WTC11 (cell line): ENCODE measurements at places on chromosomes 2 and 18.
A peak's percentile ranks its signal among the peaks of the same experiment; 100 is the strongest.

DNA sequence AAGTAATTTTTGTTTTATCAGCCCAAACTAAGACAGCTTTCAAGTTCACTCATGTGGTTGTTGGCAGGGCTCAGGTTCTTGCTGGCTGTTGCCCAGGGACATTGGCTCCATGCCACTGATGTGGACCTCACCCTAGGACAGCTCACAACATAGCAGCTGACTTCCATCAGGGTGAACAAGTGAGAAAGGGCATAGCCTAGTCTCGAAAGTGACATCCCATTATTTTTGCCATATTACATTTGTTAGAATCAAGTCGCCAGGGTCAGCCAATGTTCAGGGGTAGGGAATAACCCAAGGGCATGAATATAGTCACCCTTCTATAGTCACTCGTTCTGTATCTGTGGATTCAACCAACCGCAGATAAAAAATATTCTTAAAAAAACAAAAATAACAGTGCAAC lies 10.7 kb upstream of the CWC22 start:
- DNase-seq = no peak

- peak; percentile 16 for DNase-seq
These were observed 315.5 kb downstream of the RPRM start for GRCh38 chr2:153163055-153163454.

GRCh38 chr2:12001621-12002020 lies 255.2 kb downstream of the LPIN1 start:
- DNase-seq = no peak

- no peak for DNase-seq
These were observed 39.0 kb upstream of the ZFP36L2 start for GRCh38 chr2:43265421-43265820.

DNA sequence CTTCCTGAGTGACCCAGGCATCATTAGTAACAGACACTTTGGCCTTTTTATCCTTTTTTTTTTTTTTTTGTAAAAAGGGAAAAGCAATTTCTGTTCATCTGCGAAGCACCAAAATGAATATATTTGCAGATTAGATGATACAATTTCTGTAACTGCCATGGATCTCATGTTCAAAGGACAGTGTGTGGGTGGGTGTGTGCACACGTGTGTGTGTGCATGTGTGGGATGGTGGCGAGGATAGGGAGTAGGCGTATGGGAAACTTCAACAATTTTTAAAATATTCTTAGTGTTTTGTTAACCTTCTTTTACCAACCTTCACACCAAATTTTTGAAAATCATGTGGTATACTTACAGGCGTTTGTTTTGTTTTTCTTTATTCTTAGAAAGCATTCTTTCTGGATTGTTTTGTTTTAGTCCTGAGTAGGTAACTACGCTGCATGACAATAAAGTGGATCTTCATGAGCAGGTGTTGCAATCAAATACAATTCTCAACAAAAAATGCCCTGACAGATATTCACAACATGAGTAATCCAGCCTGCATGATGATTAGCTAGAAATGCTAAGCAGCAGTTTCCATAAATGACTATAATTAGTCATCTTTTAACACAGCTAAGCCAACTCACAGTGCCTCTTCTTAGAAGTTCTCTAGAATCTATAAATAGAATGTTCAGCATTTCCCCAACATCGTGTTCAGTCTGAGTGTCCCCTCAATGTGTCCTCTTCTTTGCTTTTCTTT lies 53.5 kb upstream of the RMDN2 start:
- DNase-seq = no peak

DNA sequence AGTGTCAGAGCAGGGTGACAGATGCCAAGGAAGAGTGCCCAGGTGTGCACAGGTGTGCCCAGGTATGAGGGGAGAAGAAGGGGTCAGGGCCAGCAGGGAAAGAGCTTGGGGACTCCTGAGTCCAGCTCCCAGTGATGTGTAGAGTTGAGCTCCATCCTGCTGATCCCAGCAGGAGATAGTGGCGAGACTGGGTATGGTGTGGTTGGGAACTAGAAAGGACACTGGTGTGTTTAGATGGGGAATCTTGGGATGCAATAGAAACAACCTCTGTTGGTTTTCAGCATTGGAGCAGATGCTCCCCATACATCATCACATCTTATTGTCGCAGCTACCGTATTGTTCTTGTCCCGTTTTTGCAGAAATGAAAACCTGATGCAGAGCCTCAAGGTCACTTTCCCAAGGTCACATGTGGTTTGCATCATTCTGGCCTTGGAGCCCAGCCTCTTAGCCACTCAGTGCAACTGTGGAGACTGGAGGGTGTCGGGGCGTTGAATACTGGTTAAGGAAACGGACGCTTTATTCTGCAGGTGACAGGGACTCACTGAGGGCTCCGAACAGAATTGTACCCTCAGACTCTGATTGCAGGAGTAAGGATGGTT lies 166.7 kb downstream of the AGAP1 start:
- no peak for DNase-seq

- DNase-seq = no peak
These were observed 6.3 kb downstream of the TRABD2A start for GRCh38 chr2:84874381-84875212.

- DNase-seq = no peak
These were observed 119.6 kb upstream of the ITGA6 start for GRCh38 chr2:172307800-172308199.

- DNase-seq = no peak
These were observed 44.2 kb upstream of the LYPD6B start for GRCh38 chr2:148994341-148994740.

GRCh38 chr18:62288665-62289008 lies 36.5 kb upstream of the TNFRSF11A start:
- no peak for DNase-seq

- no peak for DNase-seq
These were observed 53.5 kb upstream of the SMAD2 start for GRCh38 chr18:47983946-47984345.

- DNase-seq = no peak
These were observed 55.8 kb downstream of the PLEKHA3 start for GRCh38 chr2:178536037-178536436.

DNA sequence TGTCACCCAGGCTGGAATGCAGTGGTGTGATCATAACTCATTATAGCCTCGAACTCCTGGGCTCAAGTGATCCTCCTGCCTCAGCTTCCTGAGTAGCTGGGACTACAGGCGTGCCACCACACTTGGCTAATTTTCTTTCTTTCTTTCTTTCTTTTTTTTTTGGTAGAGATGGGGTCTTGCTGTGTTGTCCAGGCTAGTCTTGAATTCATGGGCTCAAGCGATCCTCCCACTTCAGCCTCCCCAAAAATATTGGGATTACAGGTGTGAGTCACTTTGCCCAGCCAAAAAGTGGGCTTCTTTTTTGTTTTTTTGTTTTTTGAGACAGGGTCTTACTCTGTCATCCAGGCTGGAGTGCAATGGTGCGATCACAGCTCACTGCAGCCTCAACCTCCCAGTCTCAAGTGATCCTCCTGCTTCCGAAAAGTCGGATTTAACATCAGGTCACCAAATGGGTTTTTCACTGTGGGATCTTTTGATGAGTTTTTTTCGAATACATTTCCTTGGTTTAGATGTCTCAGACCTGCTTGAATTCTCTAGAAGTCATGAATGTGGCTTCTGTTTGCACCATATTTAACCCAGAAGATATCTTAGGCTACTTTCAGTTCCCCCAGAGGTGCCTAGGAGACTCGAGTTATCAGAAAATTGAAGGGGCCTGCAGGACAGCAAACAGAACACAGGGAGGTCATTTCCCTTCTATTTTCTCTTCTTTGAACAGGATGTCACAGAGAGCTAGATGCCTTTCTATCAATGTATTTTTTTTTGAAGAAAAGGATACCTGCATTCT lies 8.9 kb downstream of the RAB31 start:
- no peak for DNase-seq
